ENCODE measurements at places on chromosomes 13 and 19.

GRCh38 chr19:29812080-29812880 lies 489 bp downstream of the CCNE1 start:
- DNase-seq = no peak

GRCh38 chr19:2072757-2073551 lies 21.9 kb upstream of the MKNK2 start:
- no peak for DNase-seq

GRCh38 chr13:25490236-25490635 lies 118.5 kb downstream of the ATP8A2 start:
- DNase-seq = no peak

DNA sequence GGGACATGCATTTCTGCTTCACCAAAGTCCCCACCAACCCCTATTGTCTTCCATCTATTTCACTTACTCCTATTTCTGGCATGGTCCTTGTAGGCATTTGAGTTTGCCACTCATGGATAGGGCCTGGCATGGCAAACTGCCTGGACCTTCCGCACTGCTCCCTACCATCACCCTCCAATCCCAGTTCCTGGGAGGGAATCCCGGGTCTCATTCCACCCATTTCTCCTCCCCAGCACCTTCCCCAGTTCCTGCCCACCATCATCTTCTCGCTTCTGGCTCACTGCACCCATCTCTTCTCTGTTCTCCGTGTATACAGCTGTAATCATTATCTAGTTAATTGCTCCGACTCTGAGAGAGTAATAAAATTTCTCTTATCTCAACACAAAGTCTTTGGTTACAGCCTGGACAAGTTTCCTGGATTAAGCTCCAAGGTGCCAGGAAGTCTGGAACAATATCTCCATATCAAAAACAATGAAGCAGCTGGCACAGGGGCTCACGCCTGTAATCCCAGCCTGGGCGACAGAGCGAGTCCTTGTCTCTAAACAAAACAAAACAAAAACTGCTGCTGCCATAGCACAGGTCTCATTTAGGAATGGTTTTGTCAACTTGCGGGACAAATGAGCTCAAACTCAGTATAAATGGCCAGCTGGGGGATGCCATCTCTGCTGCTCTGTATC lies 17.0 kb upstream of the COX7A1 start:
- no peak for DNase-seq

DNA sequence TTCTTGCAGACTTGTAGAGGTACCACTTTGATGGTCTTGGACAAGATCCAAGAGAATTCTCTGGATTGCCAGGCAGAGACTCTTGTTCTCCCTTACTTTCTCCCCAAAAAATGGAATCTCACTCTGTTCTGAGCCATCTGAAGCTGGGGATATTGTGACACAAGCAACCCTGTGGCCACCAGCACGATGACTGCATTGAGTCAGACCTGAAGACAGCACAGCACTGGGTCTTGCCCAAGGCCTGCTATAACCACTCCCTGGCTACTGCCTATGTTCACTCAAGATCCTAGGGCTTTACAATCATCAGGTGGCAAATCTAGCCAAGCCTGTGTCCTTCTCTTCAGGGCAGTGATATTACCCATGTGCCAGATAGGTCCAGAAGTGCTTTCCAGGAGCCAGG lies 202.5 kb upstream of the SERP2 start:
- DNase-seq = no peak

DNA sequence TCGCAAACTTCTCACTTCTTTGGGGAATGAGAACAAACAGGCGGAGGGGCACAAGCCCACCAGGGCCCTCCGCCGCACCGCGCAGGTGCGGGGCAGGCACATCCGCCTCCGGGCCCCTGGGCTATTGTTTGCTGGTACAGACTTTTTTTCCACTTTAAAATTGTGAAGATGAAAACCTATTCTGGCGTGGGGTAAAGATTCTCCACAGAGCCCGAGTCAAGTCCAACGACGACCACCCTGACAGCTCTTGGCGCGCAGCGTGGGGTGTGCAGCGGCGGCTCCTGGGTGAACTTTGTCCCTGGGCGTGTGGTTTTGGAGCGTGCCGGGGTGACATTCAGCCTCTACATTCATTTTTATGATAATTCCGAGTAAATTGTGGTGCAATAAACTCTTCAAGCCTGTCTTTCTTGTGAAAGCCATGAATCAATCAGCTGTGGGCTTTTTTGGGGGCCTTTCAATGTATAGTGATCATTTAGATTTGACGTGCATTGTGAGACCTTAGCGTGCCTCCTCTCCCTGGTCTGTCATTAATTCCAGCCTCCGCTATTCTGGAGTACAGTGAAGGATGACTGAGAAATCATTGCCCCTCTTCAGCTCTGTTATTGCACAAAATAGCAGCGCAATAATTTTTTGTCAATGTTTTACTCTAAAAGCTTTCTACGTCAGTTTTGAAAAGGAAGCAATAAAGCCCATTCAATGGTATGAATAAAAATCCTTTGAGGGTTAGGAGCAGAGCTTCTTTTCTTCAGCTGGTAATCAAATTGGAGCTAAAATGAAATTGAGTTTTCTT lies 90.0 kb downstream of the TEX29 start:
- no peak for DNase-seq

- DNase-seq = peak; percentile 93
Observed at GRCh38 chr19:37990362-37990761, 83.4 kb downstream of the SIPA1L3 start.

GRCh38 chr19:43525836-43526771 lies 897 bp downstream of the ETHE1 start:
- DNase-seq = no peak

GRCh38 chr19:10093295-10094186 lies 7.4 kb downstream of the SHFL start:
- no peak for DNase-seq

DNA sequence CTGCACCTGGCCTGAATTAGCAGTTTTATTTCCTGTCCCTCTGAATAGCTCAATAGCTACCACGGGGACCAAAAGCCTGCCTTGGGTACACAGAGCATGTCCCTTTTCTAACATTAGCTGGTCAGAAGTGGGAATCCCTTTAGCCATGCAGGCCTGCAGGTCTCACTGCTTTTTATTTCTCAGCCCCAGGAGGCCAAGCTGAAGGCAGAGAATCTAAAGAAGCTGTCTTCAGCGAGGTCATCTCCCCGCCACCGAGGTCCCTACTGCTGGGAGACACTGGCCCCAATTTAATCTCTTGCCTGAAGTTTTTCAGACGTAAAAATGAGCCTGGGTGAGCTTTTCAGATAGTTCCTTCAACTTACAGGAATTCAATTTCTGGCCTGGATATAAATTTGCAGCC lies 40.7 kb downstream of the PIN1 start:
- no peak for DNase-seq

DNA sequence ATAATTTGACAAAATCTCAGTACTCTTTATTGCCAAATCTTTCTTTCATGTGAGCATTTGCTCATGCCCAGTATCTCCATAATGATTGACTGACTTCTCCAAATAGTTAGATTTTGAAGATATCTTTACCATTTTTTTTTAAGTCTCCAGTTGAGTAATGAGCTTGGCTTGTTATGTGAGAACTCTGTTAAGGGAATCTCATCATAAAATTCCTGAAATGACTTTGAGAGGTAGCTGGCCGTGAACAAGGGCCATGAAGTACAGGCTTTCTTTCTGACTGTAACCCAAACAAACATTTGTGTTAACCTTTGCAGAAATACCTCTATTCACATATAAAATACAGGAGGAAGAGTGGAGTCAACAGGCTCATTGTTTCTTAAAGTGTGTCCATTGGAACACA lies 449.7 kb downstream of the IRS2 start:
- peak; percentile 84 for DNase-seq

DNA sequence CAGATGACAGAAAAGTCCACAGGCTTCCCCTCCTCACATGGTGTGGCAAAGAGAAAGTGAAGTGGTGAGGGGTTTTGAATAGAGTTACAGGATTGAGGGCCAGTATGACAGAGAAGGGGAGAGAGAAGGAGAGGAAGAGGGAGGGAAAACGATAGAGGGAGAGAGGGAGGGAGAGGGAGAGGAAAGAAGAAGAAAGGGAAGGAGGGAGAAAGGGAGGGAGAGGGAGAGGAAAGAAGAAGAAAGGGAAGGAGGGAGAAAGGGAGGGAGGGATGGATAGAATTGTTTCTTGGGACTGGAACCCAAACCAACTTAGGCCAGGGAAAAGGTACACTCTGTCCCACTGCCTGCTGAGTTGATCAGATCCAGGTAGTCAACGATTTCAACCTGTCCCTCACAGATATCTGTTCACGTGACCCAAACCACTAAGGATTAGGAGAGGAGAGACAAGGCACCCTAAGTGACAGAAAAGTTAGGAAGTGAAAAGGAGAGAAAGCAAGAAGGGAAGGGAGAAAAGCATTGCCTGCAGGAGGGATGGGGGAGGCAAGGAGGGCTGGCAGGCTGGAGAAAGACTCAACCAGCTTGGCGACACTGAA lies 8.1 kb upstream of the IGFL3 start:
- DNase-seq = no peak

DNA sequence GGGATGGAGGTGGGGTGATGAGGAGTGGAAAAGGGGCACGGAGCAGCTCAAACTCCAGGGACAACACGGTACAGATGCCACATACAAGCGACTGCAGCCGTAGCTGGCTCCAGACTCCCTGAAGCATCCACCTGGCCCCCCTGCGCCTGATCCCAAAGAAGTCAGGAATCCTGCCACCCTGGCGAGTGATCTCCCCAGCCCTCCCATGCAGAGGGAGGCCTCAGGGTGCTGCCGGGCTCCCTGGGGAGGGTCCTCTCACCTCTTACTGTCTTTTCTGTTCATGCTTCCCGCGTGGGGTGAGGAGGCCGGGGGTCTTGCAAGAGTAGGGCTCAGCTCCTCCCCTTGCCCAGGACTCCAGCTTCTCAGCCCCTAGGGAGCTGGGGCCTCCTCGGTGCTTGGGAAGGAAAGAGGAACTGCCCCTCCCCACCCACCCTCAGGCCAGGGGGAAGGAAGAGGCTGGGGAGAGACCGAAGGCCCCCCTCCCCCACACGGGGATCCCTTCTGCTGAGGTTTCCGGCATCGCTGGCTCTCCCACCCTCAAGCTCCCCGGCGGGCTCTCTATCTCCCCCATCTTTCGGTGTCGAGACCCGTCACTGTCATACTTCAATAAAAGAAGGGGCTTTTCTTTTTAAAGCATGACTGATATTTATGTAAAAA lies at the start of gene RASGRP4:
Gene RASGRP4, minus strand, starts transcription at position 410 of the 657 bp plus-strand sequence. Its CDS starts 128 bp downstream, at position 282.
- DNase-seq = no peak

- no peak for DNase-seq
Observed at GRCh38 chr13:99144306-99144705, 56.3 kb upstream of the UBAC2 start.

- DNase-seq = no peak
Observed at GRCh38 chr13:97385146-97385545, 48.8 kb upstream of the RAP2A start.

GRCh38 chr13:38951525-38952313 lies 38.9 kb downstream of the STOML3 start:
- DNase-seq = no peak

DNA sequence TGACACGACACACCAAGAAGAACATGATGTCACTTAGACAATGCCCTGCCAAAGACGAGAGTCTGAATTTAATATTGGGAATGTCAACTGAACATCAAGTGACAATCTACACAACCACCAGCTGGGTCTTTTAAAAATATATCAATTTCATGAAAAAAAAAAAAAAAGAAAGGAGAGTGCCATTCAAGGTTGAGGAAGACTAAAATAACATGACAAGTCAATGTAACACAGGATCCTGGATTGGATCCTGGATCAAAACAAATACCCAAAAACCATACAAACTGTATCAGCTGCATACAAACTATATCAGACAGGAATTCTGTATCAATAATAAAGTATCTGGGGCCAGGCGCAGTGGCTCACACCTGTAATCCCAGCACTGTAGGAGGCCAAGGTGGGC lies 4.7 kb downstream of the ZNF329 start:
- no peak for DNase-seq

GRCh38 chr19:18932216-18932841 lies 8.7 kb downstream of the HOMER3 start:
- DNase-seq = no peak

GRCh38 chr13:82654861-82655855 lies 1227.1 kb downstream of the SLITRK1 start:
- DNase-seq = peak; percentile 62

DNA sequence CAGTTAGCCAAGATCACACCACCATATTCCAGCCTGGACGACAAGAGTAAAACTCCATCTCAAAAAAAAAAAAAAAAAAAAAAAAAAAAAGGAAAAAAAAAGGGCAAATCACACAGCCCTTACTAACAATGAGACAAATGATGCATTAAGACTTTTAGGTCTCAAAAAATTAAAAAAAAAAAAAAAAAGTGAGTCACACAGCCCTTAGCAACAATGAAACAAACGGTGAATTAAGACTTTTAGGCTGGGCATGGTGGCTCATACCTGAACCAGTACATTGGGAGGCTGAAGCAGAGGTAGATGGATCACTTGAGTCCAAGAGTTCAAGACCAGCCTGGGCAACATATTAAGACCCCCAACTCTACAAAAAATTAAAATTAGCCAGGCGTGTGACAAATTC lies 32.4 kb upstream of the EIF3G start:
- DNase-seq = peak; percentile 11

GRCh38 chr13:109779074-109779473 lies 7.3 kb downstream of the IRS2 start:
- DNase-seq = no peak

DNA sequence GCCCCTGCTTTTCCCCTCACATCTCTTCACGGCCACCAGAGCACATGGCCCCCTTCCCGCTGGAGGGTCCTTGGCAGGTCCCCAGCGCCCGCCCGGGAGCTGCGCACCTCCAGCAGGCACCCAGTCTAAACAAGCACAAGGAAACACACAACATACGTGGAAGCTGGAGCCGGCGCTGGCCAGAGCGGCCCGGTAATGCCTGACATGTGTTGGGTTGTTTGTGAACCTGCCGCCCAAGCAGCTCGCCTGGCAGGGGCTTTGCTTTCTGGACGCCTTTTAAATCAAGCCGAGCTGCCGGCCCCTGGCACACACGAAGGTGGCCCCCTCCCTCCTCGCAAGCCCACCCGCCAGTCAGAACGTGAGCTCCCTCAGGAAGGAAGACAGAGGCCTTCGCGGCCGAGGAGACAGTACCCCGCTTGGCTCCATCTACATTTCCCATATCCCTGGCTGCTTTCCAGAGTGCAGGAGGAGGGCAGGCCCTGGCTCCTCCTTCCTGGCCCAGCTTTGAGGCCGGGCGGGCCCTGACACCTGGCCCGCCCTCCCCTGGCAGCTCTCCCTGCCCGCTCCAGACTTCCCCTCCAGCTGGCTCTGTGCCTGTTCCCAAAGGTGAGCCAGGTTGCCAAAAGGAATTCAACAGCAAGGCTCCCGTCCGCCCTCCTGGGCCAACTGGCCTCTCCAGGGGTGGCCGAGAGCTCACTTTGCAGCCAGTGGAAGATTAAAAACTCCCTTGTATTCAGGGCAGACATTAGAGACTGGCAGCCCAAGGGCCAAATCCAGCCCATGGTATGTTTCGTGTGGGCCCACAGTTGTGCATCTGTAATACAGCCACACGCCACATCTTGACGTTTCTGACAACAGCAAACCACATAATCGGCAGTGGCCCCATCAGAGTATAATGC lies 28.7 kb downstream of the COMP start:
- DNase-seq = peak; percentile 78

- no peak for DNase-seq
Observed at GRCh38 chr13:33053397-33054066, 37.3 kb downstream of the KL start.

GRCh38 chr19:18108897-18109296 lies 11.3 kb downstream of the MAST3 start:
- no peak for DNase-seq
